ENCODE measurements at places on chromosomes 7 and 10.

DNA sequence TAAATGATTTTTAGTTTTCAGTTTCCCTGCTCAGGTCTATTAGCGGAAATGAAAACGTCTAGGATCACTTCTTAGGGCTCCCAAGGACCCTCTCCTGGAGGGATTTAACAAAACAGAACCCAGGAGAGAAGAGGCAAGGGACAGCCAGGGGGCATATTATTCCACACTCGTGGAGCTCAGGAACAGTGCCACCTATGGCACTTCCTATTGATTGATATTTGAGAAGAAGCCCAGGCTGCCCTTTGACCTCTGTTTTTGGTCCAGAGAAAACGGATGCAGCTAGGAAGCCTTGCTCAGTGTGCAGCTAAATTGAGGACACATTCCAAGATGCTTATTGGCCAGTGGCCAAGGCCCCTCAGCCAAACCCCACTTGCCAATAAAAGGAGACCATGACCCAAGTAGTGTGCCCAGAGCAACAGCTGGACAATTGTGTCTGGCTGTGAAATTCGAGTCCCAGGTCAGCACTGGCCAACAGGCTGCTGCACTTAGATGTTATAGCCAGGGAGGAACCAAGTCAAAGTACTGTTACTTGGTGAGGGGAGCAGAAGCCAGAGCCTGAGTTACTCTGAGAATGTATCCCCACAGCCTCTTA, 24.0 kb upstream of the GPNMB start:
- DNase-seq: no peak

GRCh38 chr7:64223366-64223765, 4.9 kb upstream of the ZNF679 start:
- no peak for DNase-seq

- no peak for DNase-seq
Measured at GRCh38 chr10:22436526-22436892, 91.2 kb downstream of the SPAG6 start.

DNA sequence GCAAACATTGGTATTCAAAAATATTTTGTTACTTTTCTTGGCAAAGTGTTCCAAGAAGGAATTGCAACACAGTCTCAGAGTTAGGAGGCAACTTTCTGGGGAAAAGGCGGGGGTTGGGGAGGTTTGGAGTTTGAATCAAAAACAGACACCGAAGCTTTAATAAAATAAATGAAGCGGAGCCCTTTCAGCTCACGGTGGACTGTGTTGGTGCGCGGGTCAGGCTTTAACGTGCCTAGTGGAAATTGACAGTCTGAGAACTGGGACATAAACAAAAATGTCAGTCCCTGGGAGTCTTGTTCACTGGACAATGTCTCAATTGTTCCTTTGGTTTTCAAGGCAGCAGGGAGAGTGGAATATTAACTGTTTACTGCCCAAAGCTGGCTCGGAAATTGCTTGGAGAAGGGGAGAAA, 109.3 kb downstream of the TCF7L2 start:
- DNase-seq: peak; percentile 70

- DNase-seq: no peak
Measured at GRCh38 chr7:136272934-136273333, 295.8 kb upstream of the MTPN start.

DNA sequence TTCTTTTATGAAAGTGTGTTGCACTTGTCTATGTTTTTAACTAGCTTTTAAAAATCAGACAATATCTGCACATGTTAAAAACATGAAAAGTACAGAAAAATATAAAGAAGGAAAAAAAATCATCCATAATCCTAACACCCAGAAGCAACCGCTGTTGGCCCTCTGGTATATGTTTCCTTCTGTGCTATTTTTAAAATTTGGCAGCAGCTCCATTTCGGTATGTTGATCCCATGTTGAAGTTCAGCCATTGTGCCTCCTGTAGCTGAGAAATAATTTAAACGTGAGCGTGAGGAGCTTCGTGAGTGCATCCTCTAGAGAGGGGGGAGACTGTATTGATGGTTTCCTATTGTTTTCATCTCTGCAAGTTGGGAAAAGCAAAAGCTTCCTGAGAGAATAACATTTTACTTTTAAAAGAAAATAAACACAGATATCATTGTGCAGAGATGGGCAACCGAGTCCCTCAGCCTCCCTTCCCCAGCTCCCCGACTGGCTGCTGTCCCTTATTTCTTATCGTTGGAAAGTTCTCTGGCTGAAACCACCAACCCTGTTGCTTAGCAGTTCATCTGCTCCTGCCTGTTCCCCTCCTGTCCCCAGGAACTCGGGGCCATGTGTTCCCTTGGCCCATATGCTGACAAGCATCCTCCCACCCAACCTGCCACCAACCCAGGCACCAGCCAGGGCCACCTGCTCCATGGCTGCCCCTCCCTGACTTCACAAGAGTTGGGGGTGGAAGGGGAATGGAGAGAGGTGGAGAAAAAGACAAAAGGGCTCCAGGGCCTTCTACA, 499.1 kb upstream of the PODXL start:
- peak; percentile 12 for DNase-seq

GRCh38 chr7:155454183-155455112, 3.5 kb upstream of the EN2 start:
- peak; percentile 46 for DNase-seq

DNA sequence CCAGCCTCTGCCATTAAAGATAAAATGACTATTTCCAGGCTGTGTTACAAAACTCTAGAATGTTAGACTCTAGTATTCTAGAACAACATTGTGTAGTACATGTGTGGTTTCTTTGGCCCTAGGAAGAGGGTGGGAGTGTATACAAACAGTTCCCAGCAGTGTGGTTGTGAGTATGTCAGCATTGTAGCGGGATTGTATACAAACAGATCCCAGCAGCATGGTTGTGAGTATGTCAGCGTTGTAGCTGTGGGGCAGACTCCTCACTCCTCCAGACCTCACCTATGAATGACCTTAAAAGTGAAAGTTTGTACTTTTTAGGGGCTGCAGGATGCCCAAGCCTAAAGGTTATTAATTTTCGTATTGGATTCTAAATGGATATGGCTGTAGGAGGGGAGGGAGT, 6.9 kb upstream of the ACSL5 start:
- no peak for DNase-seq

DNA sequence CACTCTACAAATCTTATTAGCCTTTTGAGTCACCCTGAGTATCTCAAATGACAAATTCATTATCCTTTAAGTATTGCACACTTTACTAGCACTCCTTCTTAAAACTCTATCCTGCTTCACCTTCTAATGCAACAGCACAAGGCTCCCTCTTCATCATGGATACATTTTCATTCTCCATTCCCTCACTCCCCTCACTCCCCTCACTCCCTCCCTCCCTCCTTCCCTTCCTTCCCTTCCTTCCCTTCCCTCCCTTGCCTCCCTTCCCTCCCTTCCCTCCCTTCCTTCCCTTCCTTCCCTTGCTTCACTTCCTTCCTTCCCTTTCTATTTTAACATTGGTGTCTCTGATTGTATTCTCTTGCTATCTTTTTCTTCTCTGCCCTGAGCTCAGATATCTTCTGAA, 130.5 kb downstream of the PCLO start:
- DNase-seq: no peak

GRCh38 chr7:24229481-24230226, 54.3 kb upstream of the NPY start:
- no peak for DNase-seq

- DNase-seq: no peak
Measured at GRCh38 chr7:157668884-157669767, 332.3 kb downstream of the DNAJB6 start.

- DNase-seq: no peak
Measured at GRCh38 chr7:137728426-137728825, 118.3 kb downstream of the DGKI start.

DNA sequence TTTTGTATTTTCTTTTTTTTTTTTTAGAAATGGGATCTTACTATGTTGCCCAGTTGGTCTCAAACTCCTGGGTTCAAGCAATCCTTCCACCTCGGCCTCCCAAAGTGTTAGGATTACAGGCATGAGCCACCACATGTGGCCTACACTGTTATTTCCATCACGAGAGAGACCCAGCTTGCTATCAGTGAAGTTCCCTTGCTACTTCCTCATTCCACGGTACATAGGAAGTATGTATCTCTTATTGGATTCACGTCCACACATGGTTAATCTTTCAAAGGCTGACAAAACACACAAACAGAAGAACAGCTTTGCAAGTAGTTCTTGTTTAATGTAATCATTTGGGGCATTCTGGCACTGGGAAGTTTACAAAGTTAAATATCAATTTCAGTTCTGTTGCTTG, 50.9 kb downstream of the DCLRE1A start:
- DNase-seq: no peak

GRCh38 chr10:102426803-102427287, 5.5 kb downstream of the CUEDC2 start:
- no peak for DNase-seq

- DNase-seq: no peak
Measured at GRCh38 chr7:117176206-117176605, 146.7 kb downstream of the WNT2 start.

DNA sequence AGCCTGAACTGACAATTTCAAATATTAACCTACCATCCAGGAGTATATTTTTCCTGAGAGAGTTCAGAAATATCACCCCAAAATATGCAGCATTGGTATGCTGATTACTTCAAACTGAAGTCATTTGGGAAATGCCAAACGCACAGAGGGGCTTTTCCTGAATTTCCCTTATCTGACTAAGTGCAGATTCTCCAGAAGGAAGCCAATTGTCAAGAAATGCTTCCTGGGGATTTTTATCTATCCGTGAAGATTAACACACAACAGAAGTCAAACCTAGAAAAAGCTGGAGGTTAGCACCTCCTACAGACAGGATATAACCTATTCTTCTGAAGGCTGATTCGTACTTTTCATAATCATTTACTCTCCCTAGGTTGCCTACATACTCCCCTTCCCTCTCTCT, 91.0 kb downstream of the AKR1D1 start:
- DNase-seq: no peak

DNA sequence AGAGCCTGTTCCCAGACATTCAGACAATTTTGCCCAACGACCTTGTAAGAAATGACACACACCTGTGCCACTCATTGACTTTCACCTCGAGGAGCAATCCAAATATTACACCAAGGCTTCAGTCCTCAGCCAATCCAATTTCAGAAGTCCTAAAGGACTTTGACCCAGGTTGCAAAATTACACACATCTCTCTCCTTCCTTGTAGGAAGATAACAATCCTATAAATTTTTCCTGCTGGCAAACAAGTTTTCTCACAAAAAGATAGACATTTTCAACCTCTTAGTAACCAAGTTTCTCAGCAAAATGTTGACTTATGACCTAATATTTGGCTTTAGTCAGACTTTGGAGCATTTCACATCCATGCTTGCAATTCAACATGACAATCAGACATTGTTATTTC, 745.0 kb downstream of the GRID1 start:
- DNase-seq: no peak

- DNase-seq: no peak
Measured at GRCh38 chr7:15352421-15353206, 209.2 kb downstream of the AGMO start.

DNA sequence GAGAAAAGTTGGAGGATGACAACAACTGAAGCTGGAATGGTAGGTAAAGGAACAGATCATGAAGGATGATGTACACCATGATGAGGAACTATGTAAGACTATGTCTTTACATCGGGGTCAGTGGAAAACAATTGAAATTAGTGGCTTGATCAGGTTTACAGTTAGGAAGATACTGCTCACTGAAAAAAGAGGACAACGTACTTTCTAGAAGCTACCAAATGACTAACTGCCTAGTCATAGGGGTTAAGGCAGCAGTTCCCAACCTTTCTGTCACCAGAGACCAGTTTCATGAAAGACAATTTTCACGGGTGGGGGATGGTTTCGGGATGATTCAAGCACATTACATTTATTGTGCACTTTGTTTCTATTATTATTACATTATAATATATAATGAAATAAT, 91.6 kb upstream of the ANKRD1 start:
- no peak for DNase-seq

DNA sequence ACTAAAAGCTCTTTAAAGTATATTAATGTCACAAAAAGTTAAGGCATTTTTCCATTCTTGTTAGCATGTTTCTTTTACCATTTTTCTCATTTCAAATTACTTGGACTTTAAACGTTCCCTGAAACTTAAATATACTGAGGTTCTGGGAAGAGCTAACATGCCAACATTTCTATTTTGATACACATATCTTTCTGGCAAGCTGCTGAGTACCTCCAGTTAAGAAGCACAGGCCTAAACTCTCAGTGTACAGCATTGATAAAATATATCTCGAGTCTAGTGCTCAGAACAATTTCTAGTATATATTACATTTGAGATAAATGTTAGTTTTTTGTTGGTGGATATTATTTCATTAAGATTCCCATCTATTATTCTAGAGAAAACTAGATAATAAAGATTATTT, 612.9 kb upstream of the KCND2 start:
- no peak for DNase-seq

GRCh38 chr10:71234004-71234894, 21.9 kb downstream of the UNC5B start:
- DNase-seq: no peak

- DNase-seq: no peak
Measured at GRCh38 chr7:13880789-13881188, 108.7 kb downstream of the ETV1 start.

DNA sequence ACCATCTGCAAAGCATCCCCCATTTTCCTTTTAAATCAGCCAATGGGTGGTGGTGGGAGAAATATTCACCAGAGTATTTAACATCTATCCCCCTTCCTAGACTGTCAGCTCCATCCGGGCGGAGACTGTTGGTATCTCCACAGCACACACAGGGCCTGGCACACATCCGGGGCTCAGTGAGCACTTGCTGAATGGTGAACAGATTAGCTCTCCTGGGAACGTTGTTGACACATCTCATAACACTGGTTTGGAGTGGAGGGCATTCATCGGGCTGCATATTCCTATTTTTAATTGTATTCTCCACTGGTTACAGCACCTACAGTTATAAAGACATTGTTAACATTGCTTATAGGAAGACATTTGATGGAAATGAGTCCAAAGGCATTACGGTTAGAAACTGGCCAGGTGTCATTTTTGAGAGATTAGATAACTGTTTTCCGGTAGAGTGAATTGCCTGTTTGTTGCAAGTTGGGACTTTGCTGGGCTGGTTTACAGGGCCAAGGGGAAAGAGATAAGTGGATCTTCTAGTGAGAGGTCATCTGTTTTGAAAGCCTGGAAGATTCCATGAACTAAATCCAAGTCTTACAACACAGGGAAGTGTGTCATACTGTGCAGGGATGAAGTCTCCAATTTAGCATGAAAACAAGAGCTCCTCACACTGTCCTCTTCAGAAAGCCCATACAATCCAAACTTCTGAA, 101.8 kb downstream of the EGFR start:
- DNase-seq: no peak

- peak; percentile 88 for DNase-seq
Measured at GRCh38 chr10:93288679-93289634, 193.2 kb downstream of the MYOF start.

DNA sequence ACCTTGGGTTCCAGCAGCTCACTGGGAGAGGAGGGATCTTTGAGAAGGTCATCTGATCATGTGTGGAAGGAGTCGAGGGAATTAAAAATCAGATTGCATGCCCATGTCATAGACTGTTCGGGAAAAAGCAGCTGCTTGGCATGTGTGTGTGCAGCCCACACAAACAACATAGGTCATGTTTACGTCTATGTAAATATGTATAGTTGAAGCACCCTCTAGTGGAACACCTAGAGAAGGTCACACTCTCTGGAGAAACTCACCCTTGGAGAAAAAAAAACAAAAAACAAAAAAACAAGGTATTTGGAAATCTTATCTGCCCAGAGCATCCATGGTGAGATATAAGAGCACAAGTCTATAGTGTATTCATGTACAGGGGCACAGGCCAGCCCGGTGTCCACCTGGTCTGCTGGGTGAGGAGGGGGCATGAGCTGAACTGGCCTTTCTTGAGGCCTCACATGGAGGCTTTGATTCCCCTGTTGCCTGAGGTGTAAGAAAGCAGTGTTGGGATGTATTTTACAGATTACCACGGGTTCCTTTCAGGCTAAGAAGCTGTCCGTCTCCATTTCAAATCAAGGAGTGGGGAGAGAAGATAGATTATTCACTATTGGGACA, 98.0 kb downstream of the NPY start:
- no peak for DNase-seq
